Stimulated activated CD4-positive, alpha-beta T cell treated with anti-CD3 and anti-CD28 coated beads, Interleukin-15, amount 100 ng/mL, for 1 hour (primary cell): ENCODE measurements at places on chromosomes 13 and 19.

DNA sequence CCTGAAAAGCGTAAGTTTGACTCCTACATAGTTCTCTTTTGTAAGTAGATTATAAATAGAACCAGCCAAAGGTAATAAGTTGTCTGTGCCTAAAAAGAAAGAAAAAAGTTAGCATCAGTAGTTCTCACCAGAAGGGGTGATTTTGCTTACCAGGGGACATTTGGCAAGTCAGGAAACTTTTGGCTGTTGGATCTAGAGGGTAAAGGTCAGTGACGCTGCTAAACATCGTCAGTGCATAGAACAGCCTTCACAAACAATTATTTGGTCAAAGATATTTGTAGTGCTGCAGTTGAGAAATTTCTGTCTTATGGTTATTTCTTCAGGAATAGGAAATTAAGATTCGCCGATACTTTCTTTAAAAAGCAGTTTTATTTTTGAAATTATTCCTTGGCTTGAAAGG is 2.0 kb downstream of the USPL1 start:
- DNase-seq = no peak

DNA sequence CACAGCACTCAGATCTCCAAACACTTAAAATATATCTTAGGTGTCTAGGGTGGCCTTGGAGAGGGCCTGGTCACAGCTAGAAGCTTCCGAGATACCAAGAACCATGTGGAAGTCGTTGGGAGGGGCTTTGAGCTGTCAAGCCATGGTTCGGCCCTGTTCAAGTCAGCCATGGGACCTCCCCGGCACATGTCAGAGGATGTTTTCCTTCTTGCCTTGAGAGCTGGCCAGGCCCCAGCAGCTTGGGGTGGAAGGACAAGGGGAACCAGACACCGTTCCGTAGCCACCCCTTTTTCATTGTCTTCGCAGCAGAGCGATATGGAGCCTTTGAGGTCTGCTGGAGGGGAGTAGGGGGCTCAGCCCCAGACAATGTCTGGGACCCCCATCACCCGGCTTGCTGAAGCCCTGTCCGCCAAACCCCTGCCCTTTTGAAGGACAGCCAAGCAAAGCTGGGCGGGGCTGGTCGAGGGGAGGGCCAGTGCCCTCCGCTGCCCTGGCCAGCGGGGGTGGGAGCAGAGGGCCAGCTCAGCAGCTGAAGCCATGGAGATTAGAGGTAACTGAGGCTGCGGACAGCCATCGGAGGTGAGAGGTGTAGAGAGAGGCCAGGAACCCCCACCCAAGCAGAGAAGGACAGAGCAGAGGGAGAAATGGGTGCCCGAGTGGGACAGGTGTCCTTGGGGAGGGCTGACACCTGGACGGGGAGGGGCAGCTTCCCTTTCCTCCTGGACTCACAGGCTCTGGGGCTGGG is 435 bp downstream of the KLK11 start:
- no peak for DNase-seq

DNA sequence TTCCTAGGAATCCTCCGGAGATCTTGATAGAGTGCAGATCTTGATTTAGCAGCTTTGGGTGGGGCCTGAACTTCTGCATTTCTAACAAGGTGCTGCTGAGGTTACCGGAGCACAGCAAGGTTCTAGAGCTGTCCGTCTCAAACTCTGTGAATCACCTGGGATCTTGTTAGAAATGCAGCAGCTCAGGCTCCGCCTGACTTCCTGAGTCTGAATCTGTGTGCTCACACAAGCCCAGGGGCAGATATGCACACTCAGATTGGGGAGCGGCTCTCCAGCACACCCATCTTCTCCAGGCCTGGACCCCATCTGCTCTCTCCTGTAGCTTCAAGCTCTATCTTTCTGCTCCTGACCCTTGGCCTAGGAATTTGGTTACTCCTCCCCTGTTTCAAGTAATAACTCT is 3.5 kb upstream of the TEX26 start:
- no peak for DNase-seq

DNA sequence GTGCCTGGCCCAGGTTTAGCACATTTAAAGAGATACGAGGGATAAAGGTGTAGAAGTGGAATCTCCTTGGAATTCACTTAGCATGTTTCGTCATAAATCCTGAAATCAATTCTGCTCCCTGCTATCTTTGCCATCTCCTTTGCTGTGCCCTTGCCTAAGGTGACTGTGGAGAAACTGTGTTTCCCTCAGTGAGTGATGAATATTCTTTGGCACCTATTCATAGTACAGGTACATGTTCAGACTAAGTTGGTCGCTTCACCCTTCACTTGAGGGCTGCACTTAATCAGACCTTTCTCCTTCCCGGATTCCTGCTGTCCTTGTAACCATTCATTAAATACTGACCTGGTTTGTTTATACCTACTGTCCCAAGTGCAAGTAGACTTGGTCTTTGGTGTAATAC is 17.8 kb downstream of the PCCA start:
- DNase-seq = no peak

- DNase-seq = no peak
These were observed 33.4 kb downstream of the DNAJC3 start for GRCh38 chr13:95710313-95710712.

- DNase-seq = no peak
These were observed 13.7 kb downstream of the LGALS7 start for GRCh38 chr19:38759590-38760003.

DNA sequence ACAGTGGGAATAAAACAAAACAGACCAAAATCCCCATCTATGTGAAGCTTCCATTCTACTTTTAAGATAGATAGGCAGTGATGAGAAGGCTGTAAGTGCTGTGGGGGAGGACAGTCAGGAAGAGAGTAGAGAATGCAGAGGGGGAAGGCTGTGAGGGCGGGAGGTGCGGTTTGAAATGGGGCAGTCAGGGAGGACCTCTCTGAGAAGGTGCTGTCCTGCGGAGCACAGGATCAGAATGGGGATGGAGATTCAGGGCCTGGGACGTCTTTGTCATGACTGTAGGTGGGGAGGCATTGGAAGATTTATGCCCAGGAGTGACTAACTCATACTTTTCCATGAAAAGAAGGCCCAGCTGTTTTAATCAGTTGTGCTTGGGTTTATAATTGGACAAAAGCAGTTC is 3.9 kb upstream of the GPR183 start:
- no peak for DNase-seq

- no peak for DNase-seq
These were observed 43.1 kb downstream of the ZNF611 start for GRCh38 chr19:52691737-52692136.

DNA sequence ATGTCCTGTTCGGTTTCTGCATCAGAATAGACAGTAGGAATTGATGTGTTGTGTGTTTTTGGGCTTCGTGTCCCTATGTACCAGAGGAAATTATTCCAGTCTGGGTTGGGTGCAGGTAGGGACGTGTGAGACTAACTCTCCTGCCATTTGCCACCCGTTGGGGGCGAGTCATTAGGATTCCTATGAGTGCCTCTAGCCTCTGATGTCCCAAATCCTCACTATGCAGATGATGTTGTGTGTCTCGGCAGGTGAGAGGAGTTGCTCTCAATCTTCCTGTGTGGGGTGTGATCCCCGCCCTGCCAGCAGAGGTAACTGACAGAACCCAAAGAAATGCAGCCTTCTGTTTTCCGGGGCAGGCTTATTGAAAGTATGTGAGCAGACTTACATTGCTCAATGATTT is 31.2 kb upstream of the ZNF331 start:
- DNase-seq = no peak

- no peak for DNase-seq
These were observed 60.9 kb downstream of the PEX11G start for GRCh38 chr19:7427944-7428343.

- no peak for DNase-seq
These were observed 183.7 kb downstream of the TEX29 start for GRCh38 chr13:111503905-111504695.

GRCh38 chr19:29751932-29752331 is 36.9 kb upstream of the C19orf12 start:
- no peak for DNase-seq

DNA sequence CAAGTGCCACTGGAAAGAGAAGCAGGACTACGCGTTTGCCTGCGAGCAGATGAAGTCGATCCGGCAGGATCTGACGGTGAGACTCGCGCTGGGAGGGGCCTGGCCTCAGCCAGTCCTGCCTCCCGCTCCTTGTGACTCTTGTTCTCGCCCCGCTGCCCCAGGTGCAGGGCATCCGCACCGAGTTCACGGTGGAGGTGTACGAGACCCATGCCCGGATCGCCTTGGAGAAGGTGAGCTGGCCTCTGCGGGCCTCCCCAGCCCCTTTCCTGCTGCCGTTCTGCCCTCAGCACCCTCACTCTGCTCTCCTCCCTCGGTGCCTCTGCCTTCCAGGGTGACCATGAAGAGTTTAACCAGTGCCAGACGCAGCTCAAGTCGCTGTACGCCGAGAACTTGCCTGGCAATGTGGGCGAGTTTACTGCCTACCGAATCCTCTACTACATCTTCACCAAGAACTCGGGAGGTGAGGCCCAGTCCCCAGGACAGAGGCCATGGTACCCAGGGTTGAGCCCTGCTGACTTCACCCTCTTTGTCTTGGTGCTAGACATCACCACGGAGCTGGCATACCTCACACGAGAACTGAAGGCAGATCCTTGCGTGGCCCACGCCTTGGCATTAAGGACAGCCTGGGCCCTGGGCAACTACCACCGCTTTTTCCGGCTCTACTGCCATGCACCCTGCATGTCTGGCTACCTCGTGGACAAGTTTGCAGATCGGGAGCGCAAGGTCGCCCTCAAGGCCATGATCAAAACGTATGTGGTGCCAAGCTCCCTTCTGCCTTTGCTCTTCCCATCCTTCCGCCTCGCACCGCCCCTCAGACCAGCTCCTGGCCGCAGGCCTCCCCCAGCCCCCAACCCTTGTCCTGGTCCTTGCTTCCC is 5.6 kb downstream of the LENG9 start:
- DNase-seq = no peak

DNA sequence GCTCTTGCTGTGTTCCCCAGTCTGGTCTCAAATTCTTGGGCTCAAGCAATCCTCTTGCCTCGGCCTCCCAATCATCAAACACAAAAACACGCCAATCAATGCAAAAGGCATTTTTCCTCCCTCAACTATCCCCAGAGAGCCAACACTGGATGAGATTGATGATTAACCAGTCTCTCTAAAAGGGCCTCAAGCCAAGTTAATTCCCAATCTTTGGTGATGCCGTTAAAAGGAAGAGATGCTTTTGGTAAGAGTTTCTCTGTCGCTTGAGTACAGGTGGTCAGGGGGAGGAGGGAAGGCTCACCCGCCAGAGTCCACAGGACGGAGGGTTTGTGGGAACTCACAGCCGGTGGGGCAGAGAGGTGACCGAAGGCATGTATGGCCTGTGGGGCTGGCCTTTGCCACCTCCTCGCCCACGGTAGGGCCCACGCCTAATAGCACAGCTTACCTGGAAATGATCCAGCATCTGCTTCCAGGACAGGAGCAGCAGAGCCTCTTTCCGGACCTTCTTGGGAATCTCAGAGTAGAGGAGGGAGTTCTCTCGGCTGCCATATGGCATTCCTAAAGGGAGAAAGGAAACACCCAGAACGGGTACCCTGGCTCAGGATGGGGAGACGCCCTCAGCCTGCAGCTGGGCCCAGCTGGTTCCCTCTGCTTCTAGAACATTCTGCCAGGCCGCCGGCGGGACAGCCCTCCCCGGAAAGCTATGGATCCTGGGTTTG is 18.1 kb downstream of the DPP9 start:
- no peak for DNase-seq

DNA sequence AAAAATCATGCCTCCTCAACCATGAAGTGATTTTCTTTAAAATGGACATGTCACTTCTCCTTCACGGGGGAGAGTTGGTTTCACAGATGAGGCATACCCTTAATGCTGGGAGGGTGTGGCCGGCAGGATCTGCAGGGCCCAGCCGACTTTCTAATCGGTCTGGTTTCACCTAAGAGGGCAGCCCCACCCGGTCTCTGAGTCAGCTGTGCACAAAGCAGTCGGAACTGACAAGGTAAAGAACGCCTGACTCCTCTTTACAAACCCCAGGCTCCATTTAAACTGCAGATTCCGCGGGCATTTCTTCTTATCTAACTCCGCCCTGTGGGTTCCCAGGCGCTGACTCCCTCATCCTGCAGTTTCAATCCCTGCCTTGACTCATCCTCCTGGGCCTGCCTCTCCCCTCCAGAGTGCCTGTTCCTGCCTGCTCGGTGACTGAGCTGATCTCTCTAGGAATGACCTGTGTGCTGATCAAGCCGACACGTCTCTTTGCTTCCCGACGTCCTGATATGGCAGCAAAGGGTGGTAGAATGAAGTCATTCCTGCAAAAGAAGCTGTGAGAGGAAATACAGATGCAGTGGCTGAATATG is 63.4 kb downstream of the EFNB2 start:
- DNase-seq = no peak

GRCh38 chr19:51822325-51822724 is 27.4 kb downstream of the FPR3 start:
- DNase-seq = no peak

DNA sequence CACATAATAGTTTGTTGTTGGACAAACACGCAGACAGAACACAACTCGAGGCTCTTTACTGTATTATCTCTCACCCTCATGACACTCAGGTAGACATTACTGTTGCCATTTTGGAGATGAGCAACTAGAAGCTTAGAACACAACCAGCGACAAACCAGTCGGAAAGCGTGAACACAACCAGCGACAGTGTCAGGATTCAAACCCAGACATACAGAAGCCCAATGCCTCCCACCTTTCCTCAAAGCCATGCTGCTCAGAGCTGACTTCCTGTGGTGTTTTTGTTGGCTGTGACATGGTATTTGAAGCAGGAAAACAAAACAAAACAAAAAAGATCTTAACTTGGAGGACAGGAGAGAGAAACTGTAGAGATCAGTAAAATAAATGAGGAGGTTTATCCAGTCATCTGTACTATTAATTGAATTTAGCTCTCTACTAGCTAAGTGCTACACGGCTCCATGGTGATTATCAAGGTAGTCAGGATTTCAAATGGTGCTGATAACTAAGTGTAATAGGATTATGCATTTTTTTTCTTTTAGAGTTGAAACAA is 92.1 kb downstream of the STARD13 start:
- no peak for DNase-seq

DNA sequence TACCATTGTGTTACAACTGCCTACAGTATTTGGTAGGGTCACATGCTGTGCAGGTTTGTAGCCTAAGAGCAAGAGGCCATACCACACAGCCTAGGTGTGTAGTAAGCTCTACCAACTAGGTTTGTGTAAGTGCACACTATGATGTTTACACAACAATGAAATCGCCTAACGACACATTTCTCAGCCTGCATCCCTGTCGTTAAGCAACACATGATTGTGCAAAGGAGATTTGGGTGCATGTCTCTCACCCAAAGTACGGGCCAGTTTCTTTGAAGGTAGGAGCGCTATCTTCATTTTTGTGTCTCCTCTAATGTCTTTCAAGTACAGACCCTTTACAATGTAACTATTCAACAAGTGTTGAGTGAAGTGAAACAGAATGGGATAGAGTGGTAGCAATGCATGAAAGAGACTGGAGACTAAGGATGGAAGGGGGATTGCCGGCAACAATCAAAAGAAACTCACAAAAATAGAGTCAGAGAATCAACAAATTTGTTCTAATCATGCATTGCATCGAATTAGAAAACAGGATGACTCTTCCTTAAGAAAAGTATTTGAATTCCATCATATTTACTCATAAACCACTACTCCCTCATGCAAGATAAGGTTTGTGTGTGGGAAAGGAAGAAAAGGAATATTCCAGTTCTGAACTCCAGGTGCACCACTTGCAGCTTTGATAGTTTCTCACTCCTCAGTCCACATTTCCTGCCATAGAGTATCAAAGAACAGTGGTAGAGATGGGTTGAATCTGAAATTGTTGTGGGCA is 60.2 kb upstream of the TNFRSF19 start:
- no peak for DNase-seq

GRCh38 chr19:17052439-17052838 is 22.8 kb downstream of the HAUS8 start:
- no peak for DNase-seq
